NCI-H1417 (cell line): ENCODE measurements at places on chromosomes 5 and 9.
A peak's percentile ranks its signal among the peaks of the same experiment; 100 is the strongest.

DNA sequence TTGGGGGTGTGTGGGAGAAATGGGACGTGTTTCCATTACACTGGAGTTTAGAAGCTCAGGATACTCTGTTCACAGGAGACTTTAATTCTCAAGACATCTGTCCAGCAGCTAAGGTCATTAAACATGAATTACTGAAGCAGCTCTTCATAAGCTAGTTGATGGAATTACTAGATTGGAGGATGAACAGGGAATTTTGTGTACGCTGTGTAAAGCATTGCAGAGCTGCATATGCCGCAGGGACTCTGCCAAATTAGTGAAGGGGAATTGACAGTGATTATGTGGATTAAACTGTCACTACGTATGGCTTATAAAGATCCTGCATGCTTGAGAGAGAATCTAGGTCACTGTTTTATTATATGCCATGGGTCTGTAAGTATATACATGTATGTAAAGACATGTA is 177.5 kb upstream of the TBC1D2 start:
- DNase-seq, result no peak

DNA sequence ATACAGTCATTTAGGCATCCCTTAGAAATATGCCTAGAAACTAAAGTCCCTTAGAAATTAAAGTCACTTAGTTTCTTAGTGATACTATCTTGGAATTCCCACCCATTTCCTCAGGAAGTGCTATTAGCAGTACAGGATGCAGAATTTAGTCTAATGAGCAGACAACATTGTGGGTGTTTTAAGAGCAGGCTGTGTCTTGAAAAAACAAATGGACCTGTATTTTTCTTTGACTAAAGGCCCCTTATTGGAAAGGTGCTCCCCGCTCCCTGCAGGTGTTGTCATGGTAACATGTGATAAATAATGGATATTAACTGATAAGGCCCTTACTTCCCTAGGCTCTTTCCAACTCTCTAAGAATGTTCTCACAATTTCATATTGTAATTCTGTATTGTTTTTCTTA is 38.8 kb upstream of the STARD4 start:
- no peak for DNase-seq

DNA sequence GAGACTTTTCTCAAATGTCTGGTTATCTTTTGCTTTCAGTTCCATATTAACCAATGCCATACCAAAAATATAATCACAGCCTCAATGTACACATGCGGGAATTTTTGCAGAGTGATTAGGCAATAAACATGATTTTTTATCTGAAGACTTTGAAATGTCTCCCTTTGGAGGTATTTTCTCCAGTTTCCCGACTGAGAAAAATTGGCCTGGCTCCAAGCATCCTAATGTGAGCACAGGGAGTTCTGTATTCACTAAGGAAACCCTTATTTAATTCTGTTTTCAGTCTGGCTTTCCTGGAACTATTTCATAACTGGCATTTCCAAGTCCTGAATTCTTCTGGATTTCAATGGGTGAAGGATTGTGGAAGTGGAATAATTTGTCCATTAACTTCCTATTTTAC is 8.5 kb downstream of the HCN1 start:
- DNase-seq, result no peak

DNA sequence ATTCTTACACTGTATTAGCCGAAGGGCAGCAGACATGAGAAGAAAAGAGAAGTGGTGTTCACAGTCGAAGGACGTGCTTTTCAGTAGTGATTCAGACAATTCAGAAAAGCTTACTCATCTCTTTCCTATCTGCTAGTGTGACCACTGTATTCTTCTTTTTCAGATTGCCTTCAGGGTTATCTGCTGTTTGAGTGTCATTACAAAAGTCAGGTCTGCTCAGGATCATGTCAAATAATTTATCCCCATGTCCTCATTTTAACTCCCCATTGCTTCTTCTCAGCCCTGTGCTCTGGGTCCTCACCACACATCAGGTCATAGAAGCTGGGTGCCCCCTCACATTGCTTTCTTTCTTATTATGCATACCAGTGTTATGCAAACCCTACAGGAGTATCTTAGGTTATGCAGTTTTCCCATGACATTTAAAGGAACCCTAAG is 394.0 kb downstream of the CETN3 start:
- DNase-seq, result no peak

- no peak for DNase-seq
These were observed 1.8 kb downstream of the SKP2 start for GRCh38 chr5:36153726-36154125.

GRCh38 chr9:101527066-101527465 is 6.6 kb upstream of the RNF20 start:
- no peak for DNase-seq

- no peak for DNase-seq
These were observed 14.5 kb upstream of the KCNMB1 start for GRCh38 chr5:170403675-170404074.

- peak; percentile 24 for DNase-seq
These were observed 24.0 kb downstream of the NR6A1 start for GRCh38 chr9:124747065-124747464.

DNA sequence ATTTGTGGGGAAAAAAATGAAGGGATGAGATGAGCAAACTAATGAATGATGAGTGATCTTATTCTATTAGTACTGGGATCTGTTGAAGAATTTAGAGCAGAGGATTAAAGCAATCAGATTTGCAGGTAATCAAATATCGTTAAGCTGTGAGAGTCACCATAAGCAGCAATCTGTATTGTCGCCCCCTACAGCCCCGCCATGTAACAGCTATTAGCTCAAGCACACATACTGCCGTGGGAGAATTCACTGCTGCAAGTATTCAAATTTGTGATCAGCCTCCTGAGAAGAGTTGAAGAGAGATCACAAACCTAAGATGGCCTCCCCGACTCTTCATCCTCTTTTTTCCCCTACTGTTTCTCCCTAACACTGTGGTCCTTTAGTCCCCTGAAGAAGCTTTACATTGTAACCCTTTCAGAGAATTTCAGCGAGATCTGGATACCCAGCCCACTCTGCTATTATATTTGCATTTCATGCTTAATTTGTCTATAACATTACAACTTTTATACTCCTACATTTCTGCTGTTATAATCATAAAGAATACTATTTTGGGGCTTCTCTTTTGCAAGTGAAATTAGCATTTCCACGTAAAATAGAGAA is 28.5 kb upstream of the PHF24 start:
- peak; percentile 22 for DNase-seq

- DNase-seq, result peak; percentile 57
These were observed 126.1 kb upstream of the HAND1 start for GRCh38 chr5:154603953-154604679.

DNA sequence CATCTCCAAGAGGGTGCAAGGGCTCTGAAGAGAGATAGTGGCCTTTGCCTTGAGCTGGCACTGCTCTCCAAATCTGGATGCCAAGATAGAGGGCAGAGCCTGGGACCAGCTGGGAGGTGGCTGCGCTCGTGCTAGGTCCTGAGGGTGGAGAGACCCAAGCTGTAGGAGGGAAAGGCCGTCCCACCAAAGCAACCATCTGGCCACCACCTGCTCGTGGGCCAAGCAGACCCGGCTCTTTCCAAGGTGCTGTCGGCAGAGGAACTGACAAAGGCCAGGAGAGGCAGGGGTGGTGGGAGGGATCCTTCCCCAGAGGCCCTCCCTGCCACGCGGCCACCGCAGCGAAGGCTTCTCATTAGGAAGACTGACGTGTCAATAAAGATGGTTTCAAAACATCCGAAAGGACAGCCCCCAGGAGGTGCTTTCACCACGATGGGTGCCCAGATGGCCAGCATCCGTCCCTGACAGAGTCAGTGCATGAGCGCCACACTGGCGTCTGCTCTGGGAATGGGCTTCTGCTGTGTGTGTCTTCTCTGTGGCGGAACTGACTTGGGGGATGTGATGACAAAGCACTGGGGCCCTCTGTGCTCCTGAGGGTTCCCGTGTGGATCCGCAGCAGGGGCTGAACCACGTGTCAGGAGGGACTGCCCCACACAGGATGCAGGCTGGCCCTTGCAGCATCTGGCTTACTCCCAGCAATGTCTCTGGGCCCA is 213.5 kb downstream of the FANCC start:
- no peak for DNase-seq

- no peak for DNase-seq
These were observed 44.9 kb upstream of the MAST4 start for GRCh38 chr5:66551338-66551737.
